Osteoblast (primary cell): ENCODE measurements at places on chromosomes 16 and 17. TPM values are rescaled to one million over a fixed set of nuclear protein-coding genes. Genes with fewer than 3 reads are reported as not detected.
A peak's percentile ranks its signal among the peaks of the same experiment; 100 is the strongest.

- no peak for DNase-seq
Measured at GRCh38 chr17:35716897-35717465, 14.5 kb upstream of the RASL10B start.

GRCh38 chr17:38333635-38334295 lies 10.0 kb downstream of the GPR179 start:
- DNase-seq: peak; percentile 68

DNA sequence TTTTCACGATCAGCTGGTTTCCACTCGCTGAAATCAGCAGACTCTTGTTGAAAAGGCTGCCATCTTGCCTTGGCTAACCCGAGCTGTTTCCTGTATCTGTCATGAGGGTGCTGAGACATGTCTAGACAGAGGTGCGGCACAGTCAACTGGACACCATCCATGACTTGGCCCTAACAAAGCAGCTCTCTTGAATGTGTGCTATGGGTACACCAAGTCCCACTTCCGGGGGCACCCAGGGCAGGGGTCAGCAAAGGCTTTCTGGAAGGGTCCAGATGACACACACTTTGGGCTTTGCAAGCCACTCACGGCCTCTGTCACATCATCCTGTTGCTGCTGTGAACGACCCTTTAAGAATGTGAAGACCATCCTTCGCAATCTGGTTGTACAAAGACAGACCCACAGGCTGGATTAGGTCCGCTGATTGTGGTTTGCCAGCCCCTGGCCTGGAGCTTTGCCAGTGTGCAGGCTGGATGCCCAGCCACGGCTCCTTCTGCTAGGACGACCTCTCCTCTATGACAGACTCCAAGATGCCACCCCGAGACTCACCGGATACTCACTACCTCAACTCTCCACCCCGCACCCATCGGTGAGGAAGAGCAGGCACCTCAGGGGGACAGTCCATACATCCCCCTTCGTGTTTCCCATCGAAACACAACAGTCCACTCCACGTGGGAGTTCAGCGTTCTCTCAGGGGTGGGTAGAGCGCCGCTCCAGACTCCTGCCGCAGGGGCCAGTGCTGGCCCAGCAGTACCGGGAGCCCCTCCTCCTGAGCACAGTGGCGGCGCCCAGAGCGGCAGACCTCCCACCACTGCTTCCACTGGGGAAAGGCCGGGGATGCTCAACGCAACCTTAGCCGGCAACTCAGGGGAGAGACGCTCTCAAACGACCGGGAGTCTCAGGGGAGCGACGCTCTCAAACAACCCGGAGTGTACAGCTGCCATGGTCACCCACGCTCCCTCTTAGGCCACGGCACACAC lies 123.5 kb downstream of the ANKRD11 start:
- peak; percentile 69 for DNase-seq

DNA sequence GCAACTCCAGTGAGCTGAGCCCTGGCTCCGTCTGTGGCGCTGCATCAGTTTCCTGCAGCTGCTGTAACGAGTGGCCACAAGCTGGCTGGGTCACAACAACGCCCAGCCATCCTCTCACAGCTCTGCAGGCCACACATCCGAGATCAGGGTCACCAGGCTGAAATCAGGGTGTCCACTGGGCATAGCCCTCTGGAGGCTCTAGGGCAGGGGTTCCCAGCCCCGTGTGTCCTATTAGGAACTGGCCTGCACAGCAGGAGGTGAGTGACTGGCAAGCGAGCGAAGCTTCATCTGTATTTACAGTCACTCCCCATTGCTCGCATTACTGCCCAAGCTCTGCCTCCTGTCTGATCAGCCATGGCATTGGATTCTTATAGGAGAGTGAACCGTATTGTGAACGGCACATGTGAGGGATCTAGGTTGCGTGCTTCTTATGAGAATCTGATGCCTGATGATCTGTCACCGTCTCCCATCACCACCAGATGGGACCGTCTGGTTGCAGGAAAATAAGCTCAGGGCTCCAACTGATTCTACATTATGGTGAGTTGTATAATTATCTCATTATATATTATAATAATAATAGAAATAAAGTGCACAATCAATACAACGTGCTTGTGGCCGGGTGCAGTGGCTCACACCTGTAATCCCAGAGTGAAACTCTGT lies 176.5 kb downstream of the SEC14L1 start:
- peak; percentile 14 for DNase-seq

DNA sequence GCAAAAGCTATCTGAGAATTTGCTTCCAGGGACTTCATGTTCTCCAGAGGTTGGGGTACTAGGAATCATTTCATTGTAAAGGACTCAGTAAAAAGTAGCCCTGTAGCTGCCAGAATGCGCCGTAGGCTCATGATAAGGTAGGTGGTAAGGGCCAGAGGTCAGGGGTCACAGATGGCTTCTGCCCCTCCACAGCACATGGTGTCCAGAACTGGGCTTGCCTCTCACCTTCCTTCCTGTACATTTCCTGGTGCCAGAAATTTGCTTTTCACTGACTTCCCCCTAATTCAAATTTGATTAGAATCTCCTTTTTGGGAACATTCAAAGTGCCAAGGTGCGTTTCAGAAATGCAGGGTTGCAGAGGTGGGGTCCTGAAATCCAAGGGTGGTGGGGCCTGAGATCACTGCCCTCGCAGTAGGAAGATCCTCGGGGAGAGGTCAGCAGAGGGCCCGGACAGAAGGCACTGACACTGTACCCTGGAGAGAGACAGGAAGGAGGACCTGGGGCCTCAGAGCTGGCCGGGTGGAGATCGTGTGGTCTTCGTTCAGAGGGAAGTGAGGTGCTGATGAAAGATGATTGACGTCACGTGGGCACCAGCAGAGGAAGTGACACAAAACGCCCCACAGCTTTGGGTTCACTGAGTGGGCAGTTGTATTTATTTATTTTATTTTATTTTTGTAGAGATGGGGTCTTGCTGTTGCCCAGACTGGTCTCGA lies 25.5 kb upstream of the METRNL start:
- DNase-seq: peak; percentile 51

- peak; percentile 32 for DNase-seq
Measured at GRCh38 chr16:87410968-87411367, 18.8 kb downstream of the MAP1LC3B start.

GRCh38 chr16:89297156-89297874 lies 79.8 kb downstream of the ZNF778 start:
- no peak for DNase-seq

The TMEM235 gene
- not detected in 2 replicates for total RNA-seq

The ACE gene
- total RNA-seq: 10.1 and 17.7 TPM in 2 replicates

The SP6 gene
- under 0.01 TPM in 2 replicates for total RNA-seq

The SPEM2 gene
- total RNA-seq: not detected in 2 replicates

The TBC1D3 gene
- total RNA-seq: not detected in 2 replicates

The HS3ST4 gene
- total RNA-seq: not detected in 2 replicates
